Right lobe of liver (tissue), 6 donors: ENCODE measurements at places on chromosomes 6 and 20. TPM values are rescaled to one million over a fixed set of nuclear protein-coding genes. Genes with fewer than 3 reads are reported as not detected.

LST1 gene
- 1.5 TPM for total RNA-seq

- H3K27ac ChIP-seq: no peak overlapping the region
- H3K36me3 ChIP-seq: no peaks in the 10 kb centered on the region
- no peaks in the 10 kb centered on the region for H3K4me1 ChIP-seq
- DNase-seq: no peak
Measured at GRCh38 chr6:79082304-79082703, 4.2 kb upstream of the PHIP start.

BMP6 gene
- total RNA-seq: 2.7 TPM

DNA sequence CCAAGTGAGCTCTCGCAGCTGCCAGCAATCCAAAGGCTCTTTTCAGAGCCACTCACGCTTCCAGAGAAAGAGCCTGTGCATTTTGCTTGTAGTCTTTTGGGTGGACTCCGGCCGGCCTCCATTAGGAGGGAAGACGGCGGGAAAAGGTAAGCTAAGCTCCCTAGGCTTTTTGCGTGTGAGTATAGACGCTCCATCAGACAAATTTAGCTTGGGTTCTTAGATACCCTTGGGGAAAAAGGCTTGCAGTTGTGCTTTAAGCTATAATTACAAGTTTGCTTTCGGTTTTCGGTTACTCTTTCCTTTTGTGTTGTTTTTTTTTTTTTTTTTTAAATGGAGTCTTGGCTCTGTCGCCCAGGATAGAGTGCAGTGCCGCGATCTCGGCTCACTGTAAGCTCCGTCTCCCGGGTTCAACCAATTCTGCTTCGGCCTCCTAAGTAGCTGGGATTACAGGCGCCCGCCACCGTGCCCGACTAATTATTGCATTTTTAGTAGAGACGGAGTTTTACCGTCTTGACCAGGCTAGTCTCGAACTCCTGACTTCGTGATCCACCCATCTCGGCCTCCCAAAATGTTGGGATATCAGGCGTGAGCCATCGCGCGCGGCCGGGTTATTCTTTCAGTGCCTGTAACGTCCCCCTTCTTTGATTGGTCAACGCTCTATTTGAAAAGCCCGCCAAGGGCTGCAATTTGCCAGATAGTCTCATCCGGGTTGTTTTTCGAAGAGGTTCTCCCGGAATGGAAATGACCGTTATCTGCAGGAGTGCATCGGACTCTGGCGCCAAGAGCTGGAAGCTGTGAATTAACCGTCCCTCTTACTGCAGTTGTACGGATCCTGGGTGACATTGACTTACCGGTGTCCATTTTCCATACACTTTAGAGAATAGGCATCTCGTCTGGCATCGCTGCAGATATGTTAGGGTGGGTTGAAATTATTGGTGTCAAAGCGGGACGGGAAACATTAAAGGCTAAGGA, 18.1 kb downstream of the OR2B2 start:
- no peaks in the 10 kb centered on the region for H3K36me3 ChIP-seq
- no peaks in the 10 kb centered on the region for H3K4me1 ChIP-seq
- H3K27ac ChIP-seq: peak overlapping the region; percentile 77
- peak; percentile 86 for DNase-seq

- H3K36me3 ChIP-seq: no peaks in the 10 kb centered on the region
- no peaks in the 10 kb centered on the region for H3K27me3 ChIP-seq
- no peaks in the 10 kb centered on the region for H3K4me1 ChIP-seq
- no peak overlapping the region for H3K4me3 ChIP-seq
Measured at GRCh38 chr6:129567374-129567773, 142.6 kb downstream of the ARHGAP18 start.
